Effector CD4-positive, alpha-beta T cell (primary cell): ENCODE measurements at places on chromosomes 4 and X.

DNA sequence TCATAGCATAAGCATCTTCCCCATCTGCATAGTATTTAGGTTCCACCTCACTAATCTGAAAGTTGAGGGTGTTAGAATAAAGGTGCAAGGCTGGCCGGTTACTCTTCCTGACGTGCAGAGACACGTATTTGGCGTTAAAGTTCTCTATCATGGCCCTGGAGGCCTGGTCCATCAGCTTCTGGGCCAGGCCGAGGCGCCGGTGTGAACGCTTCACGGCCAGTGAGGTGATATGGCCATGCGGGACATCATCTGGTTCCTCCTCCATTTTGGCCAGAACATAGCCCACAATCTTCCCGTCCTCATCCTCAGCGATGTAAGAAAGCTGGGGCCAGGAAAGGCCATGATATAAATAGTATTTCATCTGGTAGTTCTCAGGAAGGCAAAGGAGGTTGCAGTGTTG is 425 bp downstream of the NAA11 start:
- no peak for DNase-seq

GRCh38 chr4:183765251-183765911 is 106.3 kb downstream of the TRAPPC11 start:
- no peak for DNase-seq

DNA sequence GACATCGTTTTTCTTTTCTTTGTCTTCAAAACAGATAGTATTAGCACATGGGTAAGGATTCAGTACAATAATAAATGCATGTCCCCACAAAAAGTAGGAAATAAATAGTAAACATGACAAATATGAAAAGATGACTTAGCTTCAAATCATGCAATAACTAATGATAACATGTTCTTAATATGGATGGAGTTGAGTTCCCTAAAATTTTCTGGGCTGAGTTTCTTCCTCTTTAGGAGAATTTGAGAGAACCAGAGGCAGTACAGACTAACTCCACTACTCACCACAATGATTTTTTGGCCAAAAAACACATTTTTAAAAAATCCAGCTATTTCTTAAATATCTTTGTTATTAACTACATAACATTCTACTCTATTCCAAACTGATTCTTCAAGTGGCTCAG is 432.3 kb upstream of the HS3ST1 start:
- DNase-seq, result no peak

DNA sequence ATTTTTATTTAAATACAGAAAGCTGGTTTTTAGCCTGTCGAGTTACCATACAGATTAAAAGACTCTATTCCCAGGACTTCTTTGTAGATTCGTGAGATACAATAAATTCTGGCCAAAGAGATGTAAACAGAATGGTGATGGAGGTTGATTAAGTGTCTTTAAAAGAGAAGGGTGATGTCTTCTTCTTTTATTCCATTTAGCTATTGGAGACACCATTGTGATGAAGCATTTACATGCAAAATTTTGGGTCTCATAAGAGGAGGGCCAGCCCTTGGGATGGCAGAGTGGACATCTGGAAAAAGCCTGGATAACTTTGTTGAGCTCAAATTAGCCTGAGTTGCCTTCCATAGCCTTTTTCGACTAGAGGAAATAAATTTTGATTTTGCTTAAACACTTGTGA is 21.6 kb upstream of the PCDH10 start:
- no peak for DNase-seq

DNA sequence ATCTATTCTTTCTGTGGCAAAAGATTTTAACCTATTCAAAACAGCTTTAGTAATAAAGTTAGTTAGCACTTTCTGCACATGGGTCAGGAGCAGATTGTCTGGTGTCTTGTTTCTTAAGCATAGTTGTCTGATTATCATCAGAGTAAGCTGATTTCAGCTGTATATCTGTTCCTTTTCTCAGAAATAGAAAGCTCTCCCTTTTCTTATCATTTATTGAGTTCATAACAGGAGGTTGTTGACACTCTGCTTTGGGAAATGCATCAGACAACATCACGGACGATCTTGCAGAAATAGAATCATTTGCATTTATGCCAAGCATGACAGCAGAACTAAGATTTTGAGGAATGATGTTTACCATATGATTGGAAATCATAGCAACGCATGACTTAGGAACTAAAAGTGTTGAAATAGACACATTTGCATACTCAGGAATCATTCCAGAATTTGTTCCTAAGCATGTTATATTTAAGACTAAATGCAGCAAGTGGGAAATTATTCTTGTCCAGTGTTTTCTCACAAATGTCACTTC is 66.7 kb downstream of the RBMX2 start:
- DNase-seq, result no peak

DNA sequence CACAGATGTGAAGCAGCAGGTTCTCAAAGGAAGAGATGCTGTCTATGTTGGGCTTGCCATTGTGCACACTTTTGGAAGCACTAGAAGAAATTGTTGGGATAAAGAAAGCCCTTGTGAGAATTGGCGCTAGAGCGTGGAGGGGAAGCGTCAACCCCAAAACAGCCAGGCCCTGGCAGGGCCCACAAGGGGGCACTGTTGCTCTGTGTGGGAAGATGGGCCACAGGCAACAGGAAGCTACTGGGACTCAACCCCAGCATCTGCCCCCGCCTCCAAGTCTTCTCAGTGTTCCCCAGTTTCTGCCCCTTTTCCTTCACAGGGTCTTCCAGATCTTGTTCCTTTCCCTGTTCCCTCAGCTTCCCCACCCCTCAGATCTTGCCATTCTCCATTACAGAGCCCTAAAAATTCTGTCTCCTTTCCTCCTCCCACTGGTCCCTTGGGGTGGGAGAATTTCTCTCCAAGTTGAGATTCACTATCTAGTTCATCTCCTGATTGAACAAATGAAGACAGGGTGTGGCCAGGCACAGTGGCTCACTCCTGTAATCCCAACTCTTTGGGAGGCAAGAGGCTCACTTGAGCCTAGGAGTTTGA is 85.5 kb downstream of the STARD8 start:
- DNase-seq, result peak; percentile 52

DNA sequence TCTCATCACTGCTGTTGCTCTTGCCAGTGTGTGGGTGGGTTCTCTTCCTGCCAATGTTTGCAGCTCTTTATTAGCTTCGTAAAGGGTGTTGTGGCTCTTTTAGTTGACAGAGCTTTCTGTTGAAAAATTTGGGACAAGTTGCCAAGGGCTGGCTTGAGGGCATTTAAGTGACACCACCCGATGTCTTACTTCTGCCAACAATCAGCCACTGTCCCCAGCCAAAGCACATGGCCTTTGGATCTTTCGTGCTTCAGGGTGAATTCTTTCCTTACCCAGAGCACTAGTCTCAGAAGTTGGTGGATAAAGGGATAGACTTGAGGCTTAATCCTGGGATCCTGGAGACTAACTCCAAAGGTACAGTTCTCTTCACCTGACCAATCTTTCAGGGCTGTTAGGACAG is 113.6 kb downstream of the SOX3 start:
- DNase-seq, result no peak

DNA sequence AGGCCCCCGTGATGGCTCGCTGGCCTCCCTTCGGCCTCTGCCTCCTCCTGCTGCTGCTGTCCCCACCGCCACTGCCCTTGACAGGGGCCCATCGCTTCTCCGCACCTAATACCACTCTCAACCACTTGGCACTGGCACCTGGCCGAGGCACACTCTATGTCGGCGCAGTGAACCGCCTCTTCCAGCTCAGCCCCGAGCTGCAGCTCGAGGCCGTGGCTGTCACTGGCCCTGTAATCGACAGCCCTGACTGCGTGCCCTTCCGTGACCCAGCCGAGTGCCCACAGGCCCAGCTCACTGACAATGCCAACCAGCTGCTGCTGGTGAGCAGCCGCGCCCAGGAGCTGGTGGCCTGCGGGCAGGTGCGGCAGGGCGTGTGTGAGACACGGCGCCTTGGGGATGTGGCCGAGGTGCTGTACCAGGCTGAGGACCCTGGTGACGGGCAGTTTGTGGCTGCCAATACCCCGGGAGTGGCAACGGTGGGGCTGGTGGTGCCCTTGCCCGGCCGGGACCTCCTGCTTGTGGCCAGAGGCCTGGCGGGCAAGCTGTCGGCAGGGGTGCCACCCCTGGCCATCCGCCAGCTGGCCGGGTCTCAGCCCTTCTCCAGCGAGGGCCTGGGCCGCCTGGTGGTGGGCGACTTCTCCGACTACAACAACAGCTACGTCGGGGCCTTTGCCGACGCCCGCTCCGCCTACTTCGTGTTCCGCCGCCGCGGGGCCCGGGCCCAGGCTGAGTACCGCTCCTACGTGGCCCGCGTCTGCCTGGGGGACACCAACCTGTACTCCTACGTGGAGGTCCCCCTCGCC is 3.0 kb downstream of the PLXNB3 start:
- DNase-seq, result no peak

GRCh38 chr4:85486425-85487086 is 11.6 kb downstream of the ARHGAP24 start:
- DNase-seq, result no peak

DNA sequence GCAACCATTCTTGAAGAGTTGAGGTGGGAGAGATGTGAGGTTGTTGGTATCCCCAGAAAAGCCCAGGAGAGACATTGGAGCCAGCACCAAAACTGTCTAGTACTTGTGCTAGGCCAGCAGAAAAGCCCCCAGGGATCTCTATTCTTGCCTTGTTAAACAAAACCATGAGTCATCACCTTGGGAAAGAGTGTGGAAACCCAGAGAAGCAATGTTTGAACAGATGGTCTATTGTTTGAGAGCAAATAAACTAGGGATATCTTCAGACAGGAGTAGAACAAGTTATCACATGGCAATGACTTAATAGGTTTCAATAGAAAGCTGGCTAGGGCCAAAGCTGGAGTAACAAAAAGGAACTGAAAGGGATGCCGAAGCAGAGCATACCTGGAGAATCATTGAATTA is 195.7 kb upstream of the CASK start:
- no peak for DNase-seq

- no peak for DNase-seq
These were observed 29.9 kb upstream of the TET2 start for GRCh38 chr4:105116616-105117319.

- DNase-seq, result no peak
These were observed 225.8 kb downstream of the GABRG1 start for GRCh38 chr4:45897946-45898585.
